Dermis microvascular lymphatic vessel endothelial cell (primary cell): ENCODE measurements at places on chromosomes 13 and 19. TPM values are rescaled to one million over a fixed set of nuclear protein-coding genes. Genes with fewer than 3 reads are reported as not detected.
A peak's percentile ranks its signal among the peaks of the same experiment; 100 is the strongest.

GRCh38 chr13:110790371-110790770 lies 76.9 kb downstream of the ING1 start:
- no peak for DNase-seq

GRCh38 chr19:47056411-47056810 lies 8.0 kb upstream of the TMEM160 start:
- DNase-seq, result no peak

- no peak for DNase-seq
Observed at GRCh38 chr13:110448677-110449076, 112.8 kb downstream of the RAB20 start.

- DNase-seq, result no peak
Observed at GRCh38 chr19:33256261-33256660, 30.6 kb upstream of the SLC7A10 start.

DNA sequence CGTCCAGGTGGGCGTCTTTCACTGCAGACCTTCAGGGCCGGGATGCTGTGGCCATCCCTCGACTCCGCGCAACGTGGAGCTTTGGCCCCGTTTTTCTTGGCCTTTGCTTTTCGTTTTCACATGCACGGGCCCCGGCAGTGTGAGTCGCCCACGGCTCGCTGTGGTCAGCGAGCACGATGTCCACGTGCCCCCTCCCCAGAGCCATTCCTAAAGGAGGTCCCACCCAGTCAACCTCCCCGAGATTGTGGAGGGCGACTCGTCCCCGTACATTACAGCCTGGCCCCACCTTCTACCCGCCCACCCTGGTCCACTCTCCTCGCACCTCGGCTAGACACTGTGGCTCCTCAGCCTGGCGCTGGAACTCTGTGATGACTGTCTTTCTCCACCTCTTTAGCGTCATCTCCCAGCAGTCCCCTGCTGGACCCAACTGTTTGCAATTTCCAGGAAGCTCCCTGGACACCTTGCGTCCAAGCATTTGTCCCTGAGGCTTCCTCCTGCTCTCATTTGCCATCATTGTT lies 405 bp downstream of the ZNF446 start:
- DNase-seq, result no peak

- DNase-seq, result no peak
Observed at GRCh38 chr13:21980049-21980448, 309.2 kb downstream of the FGF9 start.

DNA sequence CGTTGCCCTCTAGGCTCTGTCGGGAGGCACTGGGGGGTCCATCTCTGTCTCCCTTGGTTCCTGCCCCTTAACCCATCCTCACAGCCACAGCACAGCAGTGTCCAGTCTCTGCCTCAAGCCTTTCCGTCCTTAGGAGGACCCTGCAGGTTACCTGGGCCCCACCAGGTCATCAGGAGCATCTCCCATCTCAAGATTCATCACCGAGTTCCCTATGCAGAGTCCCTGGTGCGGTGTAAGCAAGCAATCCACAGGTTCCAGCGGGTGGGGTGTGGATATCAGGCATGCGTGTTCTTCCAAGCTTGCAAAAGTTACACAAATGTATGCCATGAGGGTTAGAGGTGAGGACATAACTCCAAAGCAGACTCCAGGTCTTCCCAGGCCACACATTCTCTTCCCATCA lies 20.9 kb upstream of the GAS6 start:
- DNase-seq, result no peak

- DNase-seq, result no peak
Observed at GRCh38 chr19:35206379-35206778, 22.2 kb downstream of the FAM187B start.

DNA sequence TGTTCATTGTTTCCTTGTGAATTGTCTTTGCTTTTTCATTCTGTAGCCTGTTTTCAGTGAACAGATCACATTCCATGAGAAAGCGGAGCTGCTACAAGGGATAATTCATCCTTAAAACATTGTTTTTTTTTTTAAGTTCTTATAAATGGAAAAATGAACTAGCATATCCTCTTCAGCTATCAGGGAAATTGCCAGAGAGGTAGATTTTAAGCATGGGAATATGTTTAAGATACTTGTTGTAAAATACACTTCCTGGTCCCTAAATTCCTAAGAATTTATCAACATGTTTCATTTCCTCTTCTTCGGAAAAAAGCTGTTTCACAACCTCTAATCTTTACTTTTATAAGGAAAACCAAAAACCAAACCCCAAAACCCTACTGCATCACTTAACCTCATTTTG lies 238.0 kb downstream of the POSTN start:
- DNase-seq, result peak; percentile 25

DNA sequence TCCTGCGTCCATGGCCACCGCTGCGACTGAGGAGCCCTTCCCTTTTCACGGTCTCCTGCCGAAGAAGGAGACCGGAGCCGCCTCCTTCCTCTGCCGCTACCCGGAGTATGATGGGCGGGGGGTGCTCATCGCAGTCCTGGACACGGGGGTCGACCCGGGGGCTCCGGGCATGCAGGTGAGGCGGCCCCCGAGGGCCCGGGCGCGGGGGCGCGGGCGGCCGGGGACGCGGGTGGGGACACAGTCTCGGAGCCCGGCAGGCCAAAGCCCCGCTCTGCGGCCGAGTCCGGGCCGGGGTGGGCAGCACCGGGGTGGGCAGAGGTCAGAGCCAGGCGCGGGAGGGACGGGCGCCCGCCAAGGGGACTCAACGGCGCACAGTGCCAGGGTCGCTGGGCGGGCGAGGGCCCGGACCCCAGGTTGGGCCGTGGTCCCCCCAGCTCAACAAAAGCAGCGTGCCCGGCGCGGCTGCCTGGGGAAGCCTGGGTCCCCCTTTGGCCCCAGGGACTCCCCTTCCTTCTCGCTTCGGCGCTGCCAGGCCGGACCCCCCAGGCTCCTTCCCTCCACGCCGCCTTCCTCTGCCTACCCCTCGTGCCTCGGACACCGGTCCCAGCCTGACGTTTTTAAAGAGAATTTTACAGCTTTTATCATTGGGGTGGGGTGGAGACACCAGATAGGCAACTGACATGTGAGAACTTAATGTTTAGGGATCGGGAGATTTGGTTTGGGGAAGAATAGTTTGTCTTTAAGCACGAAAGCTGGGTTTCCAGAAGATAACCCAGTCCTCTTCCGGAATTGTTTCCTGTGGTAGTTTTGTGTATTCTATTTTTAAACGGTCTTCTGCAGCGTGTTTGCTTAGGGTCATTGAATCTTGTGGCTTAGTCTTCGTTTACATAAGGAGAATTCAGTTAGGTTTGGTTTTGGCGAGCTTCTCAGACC lies 509 bp downstream of the TPP2 start:
- DNase-seq, result peak; percentile 22

The ZSCAN22 gene
- total RNA-seq, result 1.7 and 2.4 TPM in 2 replicates

The DPF1 gene
- total RNA-seq, result 0.13 and 0.26 TPM in 2 replicates

The FREM2 gene
- total RNA-seq, result not detected in 2 replicates

The POU2F2 gene
- 0.26 and 1.0 TPM in 2 replicates for total RNA-seq
